ENCODE measurements at places on chromosomes 1 and 21.
A peak's percentile ranks its signal among the peaks of the same experiment; 100 is the strongest.

GRCh38 chr21:16264319-16264718 lies 534.5 kb downstream of the USP25 start:
- no peak for DNase-seq

DNA sequence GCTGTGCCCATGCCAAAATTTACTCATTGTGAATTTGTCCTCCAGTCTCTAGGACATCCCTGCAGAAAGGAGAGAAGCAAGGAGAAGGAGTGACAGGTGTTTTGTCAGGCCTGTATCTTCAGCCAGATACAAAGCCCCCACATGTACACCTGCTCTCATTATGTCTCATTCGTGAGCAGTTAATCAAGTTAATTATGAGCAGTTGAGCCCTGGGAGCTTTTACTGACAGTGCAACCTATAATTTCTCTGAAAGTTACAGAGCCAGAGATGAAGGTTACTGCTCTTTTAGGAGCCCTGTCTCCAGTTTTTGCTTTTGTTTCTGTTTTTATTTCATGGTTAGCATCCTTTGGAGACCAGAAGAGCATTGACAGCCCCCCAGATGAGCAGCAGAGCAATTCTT lies 5.0 kb upstream of the ILDR2 start:
- no peak for DNase-seq

GRCh38 chr1:83725735-83726360 lies 273.1 kb downstream of the TTLL7 start:
- DNase-seq, result no peak

GRCh38 chr1:43776043-43776761 lies 68.9 kb downstream of the ST3GAL3 start:
- no peak for DNase-seq

- peak; percentile 37 for DNase-seq
These were observed 9.2 kb downstream of the FCMR start for GRCh38 chr1:206912445-206913095.

- no peak for DNase-seq
These were observed 9.9 kb upstream of the COA7 start for GRCh38 chr1:52707927-52708655.

- DNase-seq, result no peak
These were observed 133.6 kb upstream of the RAB4A start for GRCh38 chr1:229137271-229137670.

GRCh38 chr21:44670642-44671432 lies 4.1 kb upstream of the KRTAP12-2 start:
- DNase-seq, result no peak

DNA sequence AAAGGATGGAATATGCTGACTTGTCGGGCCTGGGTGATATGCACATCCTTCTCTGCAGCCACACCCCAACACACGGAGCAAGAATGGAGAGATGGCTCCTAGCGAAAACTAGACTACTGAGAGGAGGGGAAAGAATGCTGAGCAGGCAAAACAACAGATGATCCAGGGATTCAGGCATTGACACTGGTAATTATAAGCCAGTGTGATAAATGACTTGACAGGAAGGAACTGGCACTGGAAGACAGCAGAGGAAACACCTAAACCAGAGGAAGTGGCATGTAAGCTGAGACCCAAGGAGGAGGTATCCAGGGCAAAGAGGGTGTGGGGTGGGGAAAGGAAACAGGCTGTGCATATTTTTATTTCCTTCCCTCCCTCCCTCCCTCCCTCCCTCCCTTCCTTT lies 31.7 kb upstream of the KHDRBS1 start:
- DNase-seq, result peak; percentile 7

DNA sequence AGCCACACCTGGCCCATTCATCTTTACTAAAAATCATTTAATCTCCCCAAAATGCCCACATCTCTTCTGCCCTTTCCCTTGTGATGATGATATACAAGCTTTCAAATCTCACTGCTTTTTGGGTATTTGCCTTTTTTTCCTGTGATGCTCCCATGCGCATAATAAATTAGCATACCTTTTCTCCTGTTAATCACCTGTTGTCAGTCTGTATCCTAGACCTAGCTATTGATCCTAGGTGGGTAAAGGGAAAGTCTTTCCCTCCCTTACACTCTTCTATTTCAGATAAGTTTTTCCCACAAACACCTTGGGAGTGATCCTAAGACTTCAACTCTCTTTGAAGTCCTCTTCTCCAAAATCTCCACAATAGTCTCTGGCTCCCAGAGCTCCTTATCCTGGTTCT lies 12.0 kb upstream of the SLC35A3 start:
- no peak for DNase-seq

DNA sequence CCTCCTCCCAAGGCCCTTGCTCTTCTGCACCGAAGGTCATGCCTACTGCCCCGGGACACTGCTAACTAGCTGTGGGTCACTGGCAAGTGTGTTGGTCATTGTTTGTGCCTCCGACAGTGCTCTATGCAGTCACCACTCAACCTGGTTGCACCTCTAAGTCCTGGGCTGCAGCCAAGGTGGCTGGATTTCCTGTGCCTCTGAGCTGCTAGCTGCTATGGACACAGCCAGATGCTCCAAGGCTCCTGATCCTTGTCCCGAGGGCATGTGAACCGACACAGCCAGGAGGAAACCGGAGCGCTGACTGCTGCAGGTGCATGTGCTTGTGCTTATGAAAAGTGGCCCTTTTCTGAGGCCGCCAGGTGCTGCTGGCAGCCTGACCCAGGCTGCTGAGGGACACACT lies 14.7 kb upstream of the SPOCD1 start:
- no peak for DNase-seq

- no peak for DNase-seq
These were observed 677 bp downstream of the PRKAA2 start for GRCh38 chr1:56645677-56646305.

DNA sequence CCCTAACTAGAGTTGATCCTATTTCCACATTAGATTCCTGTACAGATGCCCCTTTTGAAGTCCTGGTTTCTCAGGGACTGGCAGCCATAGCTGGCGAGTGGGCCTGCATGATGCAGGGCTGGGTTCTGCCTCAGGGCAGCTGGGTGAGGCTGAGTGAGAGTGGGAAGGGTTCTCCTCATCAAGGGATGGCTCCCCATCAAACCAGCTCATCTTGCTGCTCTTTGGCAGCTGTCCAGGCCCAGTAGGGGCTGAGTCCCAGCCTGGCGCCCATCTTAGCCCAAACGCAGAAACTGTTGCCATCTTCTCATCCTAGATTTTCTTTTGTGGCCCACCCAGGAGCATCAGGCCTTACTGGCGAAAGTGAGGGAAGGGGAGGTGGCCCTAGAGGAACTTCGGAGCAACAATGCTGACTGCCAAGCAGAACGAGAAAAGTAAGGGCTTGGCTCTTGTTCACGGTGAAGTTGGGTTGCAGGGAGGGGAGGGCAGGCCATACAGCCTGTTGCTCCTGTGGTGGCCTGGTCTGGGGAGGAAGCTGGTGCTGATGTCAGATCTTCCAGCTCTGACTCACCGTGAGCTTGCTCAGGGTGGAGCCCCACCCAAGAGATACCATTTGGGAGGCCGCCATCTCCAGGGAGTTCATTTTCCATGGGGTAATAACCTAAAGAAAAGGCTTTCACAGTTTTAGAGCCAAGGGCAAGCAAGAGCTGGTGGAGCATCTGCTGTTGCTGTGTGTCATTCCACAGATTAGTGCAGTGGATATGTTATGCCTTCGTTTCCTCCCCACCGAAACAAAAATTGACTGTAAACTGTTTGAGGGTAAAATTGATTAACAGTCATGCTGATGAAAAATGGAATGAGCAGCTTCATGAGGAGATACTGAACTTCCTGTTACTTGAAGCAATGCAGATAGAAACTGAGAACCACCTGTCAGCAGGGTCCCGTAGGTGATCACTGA lies 34.7 kb downstream of the TUFT1 start:
- DNase-seq, result no peak

- no peak for DNase-seq
These were observed 163.4 kb upstream of the USP24 start for GRCh38 chr1:55378582-55378981.

GRCh38 chr1:4485398-4485797 lies 169.0 kb upstream of the AJAP1 start:
- no peak for DNase-seq

DNA sequence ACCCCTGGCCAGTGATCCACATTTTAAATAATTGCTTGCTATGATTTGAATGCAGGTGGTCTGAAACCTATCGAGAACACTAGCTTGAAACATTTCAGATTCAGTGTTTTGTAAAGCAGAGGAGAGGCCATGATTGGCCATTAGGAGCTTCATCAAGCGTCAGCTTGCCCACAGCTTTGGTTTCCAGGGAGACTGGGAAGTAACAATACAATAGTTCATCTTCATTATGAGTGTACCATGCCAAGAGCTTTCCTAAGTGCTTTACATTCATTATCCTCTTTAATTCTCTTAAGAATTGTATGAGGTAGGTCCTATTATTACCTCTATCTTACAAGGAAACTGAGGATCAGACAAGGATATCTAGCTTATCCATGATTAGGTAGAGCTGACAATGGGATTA lies 27.7 kb upstream of the ATP5PO start:
- no peak for DNase-seq

DNA sequence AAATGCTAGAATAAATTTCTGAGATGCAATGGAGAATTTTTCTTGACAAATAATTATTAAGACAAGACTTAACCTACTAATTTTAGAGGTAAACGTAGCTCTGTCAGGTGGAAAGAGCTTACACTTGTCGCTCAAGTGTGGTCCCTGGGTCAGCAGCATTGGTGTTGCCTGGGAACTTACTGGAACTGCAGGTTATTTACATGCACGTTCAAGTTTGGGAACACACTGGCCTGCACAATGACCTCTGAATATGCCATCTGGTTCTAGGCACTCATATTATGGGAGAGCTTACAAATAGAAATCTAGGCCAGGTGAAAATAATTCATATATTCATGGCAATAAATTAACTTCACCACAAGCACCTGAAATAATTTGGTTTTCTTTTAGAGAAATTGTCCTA lies 88.5 kb upstream of the BCL9 start:
- no peak for DNase-seq

GRCh38 chr1:247370786-247371732 lies 39.4 kb upstream of the ZNF496 start:
- DNase-seq, result no peak

DNA sequence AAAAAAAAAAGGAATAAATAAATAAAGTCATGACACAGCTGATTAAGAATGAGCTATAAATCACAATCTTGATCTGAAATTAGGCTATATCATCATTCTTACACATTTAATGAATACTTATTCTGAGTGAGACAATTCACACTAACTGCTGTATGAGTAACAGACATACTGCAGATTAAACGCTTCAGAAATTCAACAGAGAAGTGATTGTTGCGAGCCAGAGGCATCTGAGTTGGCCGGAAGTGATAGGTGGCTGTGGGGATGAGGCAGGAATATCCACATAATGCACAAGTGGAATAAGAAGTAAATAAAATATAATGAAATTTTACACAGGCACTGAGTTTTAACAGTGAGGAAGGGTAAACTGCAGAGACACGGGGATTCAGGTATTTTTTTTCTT lies 142.4 kb downstream of the APP start:
- no peak for DNase-seq

GRCh38 chr1:210830034-210831028 lies 303.6 kb downstream of the KCNH1 start:
- DNase-seq, result no peak

DNA sequence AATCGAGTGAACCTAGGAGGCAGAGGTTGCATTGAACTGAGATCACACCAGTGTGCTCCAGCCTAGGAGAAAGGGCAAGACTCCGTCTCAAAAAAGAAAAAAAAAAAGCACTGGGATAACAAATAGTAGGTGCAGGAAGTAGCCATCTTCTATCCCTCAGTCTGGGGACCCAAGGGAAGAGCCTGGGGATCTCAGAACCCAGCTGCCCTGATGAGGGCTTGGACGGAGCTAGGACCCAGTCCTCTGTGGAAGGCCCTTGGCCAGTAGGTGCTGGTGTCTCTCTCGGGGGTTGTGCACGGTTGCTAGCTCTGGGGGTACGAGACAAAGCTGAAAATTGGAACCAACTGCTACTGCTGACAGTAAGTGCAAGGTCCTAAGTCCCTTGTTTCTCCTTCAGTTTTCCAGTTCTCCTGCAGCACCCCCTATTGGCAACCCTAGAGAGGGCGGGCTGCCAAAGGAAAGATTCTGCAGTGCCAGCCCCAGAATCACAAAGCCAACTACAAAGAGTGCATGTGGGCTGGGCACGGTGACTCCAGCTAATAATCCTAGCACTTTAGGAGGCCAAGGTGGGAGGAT lies 57.6 kb upstream of the KIF1B start:
- DNase-seq, result no peak

DNA sequence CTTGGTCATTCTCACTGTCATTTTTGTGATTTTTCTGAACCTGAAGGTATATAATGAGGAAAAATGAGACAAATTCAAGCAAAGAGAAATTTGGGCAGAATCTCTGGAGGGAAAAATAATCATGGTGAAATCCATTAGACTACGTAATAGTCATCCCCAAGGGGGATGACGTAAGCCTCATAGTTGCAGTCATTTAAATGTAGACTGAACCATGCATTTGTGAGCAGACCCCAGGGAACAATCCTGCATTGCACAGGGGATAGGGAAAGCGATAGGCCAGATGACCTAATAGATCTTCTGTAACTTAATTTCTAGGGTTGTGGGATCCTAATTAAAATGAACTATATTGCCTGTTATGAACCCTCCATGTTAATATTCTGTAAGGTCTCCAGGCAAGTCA lies 167.4 kb upstream of the C1orf21 start:
- DNase-seq, result no peak

GRCh38 chr21:39196310-39196709 lies 13.1 kb upstream of the PSMG1 start:
- no peak for DNase-seq

GRCh38 chr1:31101147-31101502 lies 35.6 kb upstream of the PUM1 start:
- no peak for DNase-seq

DNA sequence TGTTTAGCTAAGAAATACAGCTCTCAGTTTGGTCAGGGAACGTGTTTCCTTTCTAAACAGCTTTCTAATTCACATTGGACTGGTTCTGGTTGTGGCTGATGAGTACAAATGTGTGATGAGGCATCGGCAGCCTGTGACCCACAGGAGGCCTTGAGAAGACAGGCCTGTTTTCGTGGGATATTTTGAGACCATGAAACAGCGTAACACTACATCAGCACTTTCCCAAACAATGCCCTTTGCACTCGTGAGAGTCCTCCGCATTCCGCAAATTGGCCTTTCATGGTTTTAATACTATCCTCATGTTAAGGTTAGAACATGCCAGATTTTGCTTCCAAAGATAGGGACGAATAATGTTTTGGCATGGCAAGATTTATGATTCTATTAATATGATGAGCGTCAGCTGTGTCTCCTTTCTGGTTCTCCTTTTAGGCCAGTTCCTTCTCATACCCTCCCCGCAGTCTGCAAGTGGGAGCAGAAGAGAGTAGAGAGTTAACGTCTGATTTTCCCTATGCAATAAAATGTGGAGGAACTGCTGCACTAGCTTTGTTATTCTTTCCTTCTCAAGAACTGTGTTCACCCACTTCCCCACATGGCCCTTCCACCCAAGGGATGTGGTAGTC lies 84.3 kb upstream of the L1TD1 start:
- no peak for DNase-seq

DNA sequence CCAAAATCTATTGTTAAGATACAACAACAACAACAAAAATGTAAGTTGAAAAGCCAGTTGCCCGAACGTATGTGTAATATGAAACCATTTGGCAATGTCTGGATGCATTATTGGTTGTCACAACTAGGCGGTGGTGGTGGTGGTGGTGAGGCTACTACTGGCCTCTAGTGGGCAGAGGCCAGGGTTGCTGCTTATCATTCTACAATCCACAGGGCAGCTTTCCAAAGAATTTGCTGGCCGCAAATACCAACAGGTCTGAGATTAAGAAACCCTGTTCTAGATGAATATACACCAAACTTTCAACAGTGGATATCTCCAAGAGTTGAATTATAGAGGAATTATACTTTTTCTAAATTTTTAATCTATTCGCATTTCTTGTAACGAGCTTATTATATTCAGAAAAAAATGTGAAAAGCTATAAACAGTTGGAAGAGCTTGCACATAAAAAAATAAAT lies 26.8 kb upstream of the ZNF697 start:
- DNase-seq, result no peak

Data from T-helper 9 cell (primary cell).